Epithelial cell of proximal tubule (primary cell): ENCODE measurements at places on chromosomes 11 and 22. TPM values are rescaled to one million over a fixed set of nuclear protein-coding genes. Genes with fewer than 3 reads are reported as not detected.

DNA sequence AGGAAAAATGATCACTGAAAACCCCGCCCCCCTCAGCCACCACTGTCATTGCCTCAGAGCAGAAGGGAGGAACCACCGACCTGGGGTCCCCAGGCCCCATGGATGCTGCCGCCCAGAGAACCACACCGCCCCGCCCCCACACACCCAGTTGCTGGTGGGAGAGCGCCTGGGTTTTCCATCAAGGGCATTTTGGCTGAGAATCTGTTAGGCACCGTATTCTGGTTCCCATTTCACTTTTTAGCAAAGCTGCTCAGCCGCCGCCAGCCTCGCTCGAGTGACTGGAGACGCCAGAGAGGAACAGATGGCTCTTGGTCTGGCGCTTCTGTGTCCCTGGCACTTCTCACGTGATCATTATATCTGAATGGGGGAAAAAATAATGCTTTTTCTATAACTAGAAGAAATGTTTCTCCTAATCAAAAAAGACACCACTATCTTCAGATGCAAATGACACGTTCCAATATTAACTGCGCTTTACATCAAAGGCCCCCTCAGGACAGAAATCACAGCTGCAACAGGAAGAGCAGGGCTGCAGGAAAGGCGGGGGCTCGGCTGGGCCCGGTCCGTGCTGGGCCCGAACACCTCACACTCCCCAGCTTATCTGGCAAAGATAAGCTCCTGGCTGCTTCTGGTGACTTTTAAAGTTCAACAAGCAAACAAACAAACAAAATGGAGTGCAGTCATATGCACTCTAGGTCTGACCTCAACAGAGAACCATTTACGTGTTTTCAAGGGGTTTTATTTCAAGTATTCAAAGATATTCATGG lies 149.8 kb downstream of the MPPED1 start:
- DNase-seq, result no peak

GRCh38 chr11:108654994-108655631 lies 9.8 kb upstream of the DDX10 start:
- DNase-seq, result no peak

DNA sequence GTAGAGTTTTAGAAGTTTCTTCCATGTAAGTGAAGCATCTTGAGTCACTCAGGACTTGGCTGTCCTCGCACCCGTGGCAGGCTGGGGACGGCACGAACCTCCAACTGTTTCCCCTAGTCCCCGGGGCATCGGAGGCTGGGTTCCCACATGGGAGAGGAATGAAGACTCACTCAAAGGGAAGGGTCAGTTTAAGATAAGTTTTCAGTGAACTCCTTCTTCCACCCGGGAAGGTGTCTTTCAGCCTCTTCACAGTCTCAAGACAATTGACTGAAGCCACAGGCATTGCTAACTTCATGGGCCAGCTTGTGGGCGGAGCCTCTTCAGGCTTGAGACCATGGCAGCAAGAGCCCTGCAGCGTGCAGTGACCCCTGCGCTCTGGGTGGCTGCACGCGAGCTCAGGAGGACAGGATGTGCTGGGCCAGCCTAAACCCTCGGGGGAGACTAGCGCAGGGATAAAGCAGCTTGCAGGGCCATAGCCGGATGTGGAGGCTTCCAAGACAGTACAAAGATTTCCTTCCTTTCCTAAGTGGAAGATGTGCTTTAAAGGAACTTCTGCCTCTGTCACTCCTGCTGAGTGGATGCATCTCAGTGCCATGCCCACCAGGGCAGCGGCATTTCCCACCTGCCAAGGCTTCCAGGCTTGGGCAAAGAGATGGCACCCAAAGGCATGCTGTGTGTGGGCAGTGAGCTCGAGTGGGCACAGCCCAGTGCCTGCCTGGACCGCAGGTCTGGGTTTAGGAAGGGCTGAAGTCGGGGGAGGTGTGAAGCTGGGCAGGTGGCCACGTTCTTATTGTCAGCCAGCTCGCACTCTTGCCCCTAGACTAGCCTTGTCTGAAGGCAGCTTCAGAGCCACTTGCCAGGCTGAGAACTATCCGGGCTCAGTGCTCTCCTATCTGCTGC lies 32.9 kb downstream of the PPIL2 start:
- DNase-seq, result no peak

- no peak for DNase-seq
These were observed 42.8 kb upstream of the CCND1 start for GRCh38 chr11:69598147-69598546.

DNA sequence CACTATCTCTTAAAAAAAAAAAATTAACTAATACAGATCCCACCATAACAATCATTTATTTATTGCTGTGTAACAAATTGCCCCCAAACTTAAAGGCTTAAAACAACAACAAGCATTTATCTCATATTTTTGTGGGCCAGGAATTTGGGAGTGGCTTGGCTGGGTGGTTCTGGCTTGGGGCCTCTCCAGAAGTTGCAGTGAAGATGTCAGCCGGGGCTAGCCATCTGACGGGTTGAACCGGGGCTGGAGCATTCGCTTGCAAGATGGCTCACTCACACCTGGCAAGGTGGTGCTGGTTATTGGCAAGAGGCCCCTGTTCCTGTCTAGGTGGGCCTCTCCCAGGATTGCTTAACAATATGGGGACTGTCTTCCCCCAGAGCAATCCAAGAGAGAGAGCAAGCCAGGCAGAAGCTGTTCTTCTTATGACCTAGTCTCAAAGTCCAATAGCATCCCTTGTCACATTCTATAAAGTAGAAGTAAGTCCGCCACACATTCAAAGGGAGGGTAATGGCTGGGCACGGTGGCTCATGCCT lies 29.5 kb downstream of the ACO2 start:
- no peak for DNase-seq

Gene C22orf42
- total RNA-seq, result not detected in 2 replicates

GRCh38 chr11:9069256-9069655 lies 22.1 kb downstream of the SCUBE2 start:
- no peak for DNase-seq

GRCh38 chr11:87097582-87097981 lies 59.8 kb downstream of the TMEM135 start:
- DNase-seq, result peak; percentile 13

GRCh38 chr11:65505466-65506289 lies 6.8 kb downstream of the MALAT1 start:
- no peak for DNase-seq

GRCh38 chr22:48584170-48584569 lies 1243.5 kb downstream of the BRD1 start:
- DNase-seq, result no peak

- no peak for DNase-seq
These were observed 79.9 kb downstream of the TTC28 start for GRCh38 chr22:28599693-28600092.

Gene CD44
- 244 and 296 TPM in 2 replicates for total RNA-seq

DNA sequence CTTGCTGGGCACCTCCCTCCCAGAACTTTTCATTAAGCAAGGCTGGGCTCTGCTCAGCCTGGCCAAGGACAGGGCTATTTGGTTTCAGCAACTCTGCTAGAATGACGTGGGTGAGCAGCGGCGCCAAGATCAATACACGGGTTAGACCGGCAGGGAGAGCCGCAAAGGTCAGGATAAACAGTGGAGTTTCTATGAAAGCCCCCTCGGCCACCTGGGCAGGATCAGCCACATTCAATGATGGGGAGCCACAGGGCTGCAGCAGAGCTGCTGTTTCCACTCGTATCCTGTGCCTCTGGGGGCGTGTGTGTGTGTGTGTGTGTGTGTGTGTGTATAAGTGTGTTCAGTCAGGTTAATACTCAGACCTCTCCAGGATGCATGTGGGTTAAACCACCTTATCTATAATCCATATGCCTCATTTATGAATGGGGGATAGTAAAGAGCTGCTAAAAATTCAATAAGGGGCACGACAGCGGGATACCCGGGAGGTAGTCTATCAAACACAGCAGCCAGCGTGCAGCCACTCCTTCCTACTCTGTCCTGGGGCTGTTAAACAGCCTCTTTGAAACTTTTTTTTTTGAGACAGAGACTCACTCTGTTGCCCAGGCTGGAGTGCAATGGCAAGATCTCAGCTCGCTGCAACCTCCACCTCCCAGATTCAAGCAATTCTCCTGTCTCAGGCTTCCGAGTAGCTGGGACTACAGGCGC lies 34.8 kb downstream of the MYH9 start:
- no peak for DNase-seq

Gene HEPHL1
- total RNA-seq, result not detected in 2 replicates

GRCh38 chr11:5719703-5720495 lies 16.3 kb upstream of the OR56B1 start:
- no peak for DNase-seq

GRCh38 chr22:40241200-40241763 lies 63.6 kb downstream of the TNRC6B start:
- DNase-seq, result no peak

Gene STIP1
- total RNA-seq, result 275 and 315 TPM in 2 replicates

GRCh38 chr11:34345991-34346480 lies 11.8 kb downstream of the ABTB2 start:
- no peak for DNase-seq

- DNase-seq, result no peak
These were observed 91.7 kb downstream of the BLID start for GRCh38 chr11:122024278-122024677.

- peak; percentile 29 for DNase-seq
These were observed 96.3 kb downstream of the SWAP70 start for GRCh38 chr11:9760193-9760575.

- DNase-seq, result no peak
These were observed 157.3 kb downstream of the SWAP70 start for GRCh38 chr11:9821008-9821752.

GRCh38 chr11:44824300-44824704 lies 97.5 kb downstream of the TSPAN18 start:
- no peak for DNase-seq

- DNase-seq, result no peak
These were observed 1.2 kb downstream of the SOX10 start for GRCh38 chr22:37982938-37983859.

DNA sequence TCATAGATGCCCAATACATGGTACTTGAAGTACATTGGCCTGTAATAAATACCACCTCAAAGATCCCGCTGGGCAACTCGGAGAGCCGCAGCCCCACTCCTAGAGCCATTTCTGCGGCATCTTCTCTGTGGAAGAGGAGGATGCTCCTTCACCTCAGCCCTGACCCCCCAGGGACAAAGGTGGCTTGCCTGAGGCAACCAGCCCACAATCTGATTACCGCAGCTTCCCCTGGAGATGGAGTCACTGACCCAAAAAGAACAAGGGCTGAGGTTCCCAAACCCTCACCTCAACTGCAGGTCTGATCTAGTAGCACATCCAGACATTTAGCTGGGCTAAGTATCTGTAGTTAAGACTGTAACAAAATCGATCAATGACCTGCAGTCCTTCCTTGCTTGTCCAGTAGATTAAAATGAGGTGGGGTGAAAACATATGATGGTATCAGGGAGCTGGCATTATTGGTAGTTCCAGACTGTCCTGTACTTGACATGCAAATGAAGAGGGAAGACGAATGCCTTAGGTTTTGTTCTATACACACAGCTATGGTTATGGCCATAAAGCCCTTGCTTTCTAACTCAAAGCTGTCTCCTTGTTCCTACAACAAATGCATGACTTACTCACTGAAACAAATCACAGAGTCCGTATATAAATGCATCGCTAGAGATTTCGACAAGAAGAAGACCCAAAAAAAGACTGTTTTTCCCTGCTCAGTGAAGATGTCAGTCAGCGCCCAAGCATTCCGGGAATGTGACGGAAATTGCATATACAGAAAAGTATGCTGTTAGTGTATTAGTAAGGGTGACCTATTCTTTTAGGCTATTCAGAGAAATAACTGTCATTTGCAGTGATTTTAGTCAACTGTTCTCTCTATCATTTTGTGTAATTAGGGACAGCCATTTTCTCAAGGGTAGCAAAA lies 33.7 kb downstream of the C11orf71 start:
- no peak for DNase-seq

DNA sequence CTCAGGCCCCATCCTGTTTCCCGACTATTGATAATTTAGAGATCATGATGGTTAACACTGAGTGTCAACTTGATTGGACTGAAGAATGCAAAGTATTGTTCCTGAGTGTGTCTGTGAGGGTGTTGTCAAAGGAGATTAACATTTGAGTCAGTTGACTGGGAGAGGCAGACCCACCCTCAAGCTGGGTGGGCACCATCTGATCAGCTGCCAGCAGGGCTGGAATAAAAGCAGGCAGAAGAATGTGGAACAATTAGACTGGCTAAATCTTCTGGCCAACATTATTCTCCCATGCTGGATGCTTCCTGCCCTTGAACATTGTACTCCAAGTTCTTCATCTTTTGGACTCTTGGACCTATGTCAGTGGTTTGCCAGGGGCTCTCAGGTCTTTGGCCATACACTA lies 1170.0 kb upstream of the CNTN5 start:
- DNase-seq, result no peak

Gene ANGPTL5
- total RNA-seq, result not detected in 2 replicates

DNA sequence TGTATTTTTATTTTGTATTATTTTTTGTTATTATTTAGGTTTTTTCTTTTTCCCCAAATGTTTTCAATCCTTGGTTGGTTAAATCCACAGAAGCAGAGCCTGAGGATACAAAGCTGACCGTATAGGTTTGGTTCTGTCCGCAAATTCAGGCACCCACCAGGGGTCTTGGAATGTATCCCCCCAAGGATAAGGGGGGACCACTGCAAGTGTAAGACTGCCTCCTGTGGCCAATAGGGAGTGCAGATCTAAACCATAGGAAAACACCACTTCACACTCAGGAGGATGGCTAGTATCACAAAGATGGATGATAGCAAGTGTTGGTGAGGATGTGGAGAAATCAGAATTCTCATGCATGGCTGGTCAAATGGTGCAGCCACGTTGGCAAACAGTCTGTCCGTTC lies 20.0 kb downstream of the CPT1A start:
- DNase-seq, result no peak

DNA sequence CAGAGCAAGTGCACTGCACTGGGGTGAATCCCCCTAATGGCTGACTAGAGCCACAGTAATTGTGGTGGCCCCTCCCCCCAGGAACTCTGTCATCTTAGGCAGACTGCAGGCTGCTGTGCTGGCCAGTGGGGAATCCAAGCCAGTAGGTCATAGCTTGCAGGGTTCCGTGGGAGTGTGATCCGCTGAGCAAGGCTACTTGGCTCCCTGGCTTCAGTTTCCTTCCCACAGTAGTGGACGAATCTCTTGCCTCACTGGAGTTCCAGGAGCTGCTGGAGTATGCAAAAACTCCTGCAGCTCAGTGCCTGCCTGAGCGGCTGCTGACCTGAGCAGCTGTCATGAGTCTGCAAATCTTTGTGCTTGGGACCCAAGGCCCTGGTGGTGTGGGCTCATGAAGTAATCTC lies 13.2 kb downstream of the OOSP3 start:
- DNase-seq, result peak; percentile 79
